ENCODE measurements at places on chromosomes 6 and 20.

GRCh38 chr6:2751871-2752270 lies 1.1 kb upstream of the MYLK4 start:
- DNase-seq = no peak

GRCh38 chr6:32082935-32083334 lies 26.2 kb downstream of the TNXB start:
- no peak for DNase-seq

DNA sequence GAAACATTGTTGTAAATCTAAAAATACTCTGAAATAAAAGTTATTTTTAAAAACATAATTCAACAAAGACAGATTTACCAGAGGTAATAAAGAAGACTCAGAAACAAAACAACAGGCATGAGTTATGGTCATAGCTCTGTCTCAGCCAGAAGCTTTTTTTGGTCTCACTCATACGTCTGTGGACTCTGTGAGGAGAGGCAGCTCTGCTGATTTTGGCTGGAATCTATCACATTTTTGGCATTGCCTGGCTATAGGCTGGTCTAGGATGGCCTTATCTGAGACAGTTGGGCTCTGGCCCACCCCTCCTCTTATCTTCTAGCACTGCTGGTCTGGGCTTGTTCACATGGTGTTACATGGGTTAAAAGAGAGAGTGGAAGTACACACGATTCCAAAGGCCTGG lies 514.0 kb upstream of the BTBD3 start:
- DNase-seq = no peak

GRCh38 chr6:99016355-99016754 lies 68.6 kb upstream of the FBXL4 start:
- no peak for DNase-seq

- DNase-seq = no peak
Measured at GRCh38 chr6:87724983-87725811, 23.2 kb upstream of the AKIRIN2 start.

DNA sequence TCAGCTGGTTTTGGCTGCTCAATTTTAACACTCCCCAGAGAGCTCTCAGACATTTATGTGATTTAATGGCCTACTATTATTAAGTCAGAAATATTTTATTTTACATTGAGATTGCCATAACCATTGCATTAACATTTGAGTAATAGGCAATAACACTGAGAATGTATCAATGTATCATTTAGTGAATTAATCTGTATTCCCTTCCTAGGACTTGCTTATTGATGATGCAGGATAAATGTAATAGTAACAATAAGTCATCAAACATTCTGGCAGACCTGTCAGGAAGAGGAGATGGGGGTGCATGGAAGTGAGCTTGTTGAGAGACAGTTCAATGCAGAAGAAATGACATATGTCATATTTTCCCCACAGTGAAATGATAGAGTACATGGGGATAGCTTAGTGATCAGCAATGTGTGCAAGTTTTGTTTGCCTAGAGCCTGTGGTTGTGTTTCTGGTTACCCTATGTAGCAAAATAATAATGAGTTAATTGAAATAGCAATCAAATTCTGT lies 458.9 kb downstream of the EYS start:
- DNase-seq = no peak

DNA sequence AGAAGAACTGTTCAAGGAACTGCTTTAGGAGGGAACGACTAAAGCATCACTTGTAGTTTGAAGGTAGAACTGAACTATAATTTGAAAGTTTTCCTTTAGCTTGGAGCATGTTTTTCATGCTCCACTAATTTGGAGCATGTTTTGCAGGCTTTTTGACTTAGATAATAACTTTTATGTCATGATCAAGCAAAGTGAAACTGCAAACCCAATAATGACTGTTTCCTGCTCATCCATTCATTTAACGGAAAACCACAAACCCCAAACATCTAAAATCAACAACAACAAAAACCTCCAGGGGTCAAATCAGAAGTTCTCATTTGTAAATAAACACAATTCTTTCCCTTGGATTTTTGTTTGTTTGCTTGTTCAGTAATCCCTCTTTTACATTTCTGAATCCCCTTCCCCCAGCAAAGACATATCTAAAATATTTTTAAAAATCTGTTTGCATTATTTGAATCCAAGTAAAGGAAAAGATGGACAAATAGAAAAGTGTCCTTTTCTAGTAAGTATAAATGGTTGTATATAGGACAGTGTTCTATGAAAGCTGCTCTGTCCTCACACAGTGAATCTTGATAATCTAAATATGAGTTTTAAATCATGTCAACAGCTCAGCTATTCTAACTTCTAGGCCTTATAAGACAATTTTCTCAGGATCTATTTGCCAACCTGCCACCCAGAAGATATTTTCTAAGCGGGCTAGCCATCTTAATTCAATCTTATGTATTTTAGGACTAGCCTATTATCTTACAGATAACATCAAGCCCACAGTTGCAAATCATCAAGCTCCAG lies 2.6 kb downstream of the SIM1 start:
- DNase-seq = no peak

DNA sequence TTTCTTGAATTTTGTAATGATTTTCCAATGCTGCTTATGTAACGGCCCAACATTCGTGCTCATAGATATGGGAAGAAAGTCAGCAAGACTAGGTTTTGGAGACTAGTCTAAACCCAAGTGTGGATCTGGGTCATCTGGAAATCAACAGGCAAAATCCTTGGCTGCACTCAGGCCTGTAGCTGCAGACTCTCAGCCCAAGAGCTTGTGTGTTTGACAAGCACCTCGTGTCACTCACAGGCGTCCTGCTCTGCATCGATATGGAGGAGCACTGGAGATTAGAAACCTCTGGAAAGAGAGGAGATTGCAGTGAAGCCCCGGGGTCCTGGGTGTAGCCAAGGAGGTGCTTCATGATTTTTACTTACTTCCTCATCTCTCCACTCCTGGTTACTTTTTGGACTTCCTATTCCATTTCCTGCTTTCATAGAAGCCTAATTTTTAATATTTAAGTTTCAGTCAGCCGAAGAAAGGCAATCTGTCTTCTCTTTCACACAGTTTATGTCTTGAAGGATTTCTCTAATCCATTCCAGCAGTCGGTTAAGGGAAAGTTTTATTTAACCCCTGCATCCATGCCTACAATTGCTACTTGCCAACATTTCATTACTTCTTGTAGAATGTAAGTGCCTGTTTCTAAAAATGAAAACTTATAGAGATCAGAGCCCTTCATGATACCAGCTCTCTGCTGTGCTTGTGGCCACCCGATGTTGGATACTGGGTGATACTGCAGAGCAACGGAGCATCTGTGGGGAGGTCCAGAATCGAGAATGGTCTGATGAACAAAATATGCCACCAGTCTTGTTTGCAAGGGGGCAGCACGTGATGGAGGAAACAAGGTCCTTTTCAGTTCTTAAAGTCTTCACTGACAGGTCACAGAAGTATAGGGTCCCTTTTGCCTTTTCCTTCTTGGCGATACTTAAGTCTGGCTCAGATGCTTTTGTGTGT lies 296.3 kb downstream of the QKI start:
- no peak for DNase-seq

- DNase-seq = no peak
Measured at GRCh38 chr20:22578221-22579118, 5.9 kb downstream of the FOXA2 start.

DNA sequence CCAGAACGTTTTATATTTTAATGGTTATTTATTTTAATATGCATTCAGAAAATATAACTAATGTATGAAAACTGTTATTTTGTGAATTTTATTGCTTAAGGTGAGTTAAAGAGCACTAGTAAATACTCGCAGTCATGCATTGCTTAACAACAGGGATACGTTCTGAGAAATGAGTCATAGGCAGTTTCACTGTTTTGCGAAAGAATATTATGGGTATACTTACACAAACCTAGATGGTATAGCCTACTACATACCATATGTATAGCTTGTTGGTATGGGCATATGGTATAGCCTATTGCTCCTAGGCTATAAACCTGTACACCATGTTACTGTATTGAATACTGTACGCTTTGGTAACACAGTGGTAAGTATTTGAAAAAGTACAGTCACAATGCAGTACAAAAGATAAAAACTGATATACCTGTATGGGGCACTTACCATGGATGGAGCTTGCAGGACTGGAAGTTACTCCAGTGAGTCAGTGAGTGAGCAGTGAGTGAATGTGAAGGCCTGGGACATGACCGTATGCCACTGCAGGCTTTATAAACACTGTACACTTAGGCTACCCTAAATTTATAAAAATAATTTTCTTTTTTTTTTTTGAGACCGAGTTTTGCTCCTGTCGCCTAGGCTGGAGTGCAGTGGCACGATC lies 38.5 kb downstream of the ARFGEF2 start:
- no peak for DNase-seq

DNA sequence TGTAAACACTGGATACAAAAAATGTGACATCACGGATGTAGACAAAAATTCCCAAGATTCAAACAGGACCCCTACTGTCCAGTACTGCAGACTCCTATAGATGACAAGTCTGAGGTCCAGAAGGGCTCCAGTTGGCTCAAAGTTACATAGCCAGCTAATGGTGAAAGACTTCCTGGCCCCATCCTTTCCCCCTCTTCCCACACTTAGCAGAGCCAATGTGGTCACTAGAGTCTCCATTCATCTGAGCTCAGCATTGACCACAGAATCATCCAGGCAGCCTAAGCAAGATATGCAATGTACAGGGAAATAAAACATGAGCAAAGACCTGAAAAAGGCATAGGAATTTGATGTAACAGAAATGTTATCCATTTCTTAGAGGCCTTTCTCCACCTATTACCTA lies 180.5 kb downstream of the ADAT2 start:
- no peak for DNase-seq
